ENCODE measurements at places on chromosomes 3 and 15. TPM values are rescaled to one million over a fixed set of nuclear protein-coding genes. Genes with fewer than 3 reads are reported as not detected.

The MYZAP gene
- not detected for polyA plus RNA-seq

The A4GNT gene
- not detected for polyA plus RNA-seq

The IRAK2 gene
- 6.9 TPM for polyA plus RNA-seq

DNA sequence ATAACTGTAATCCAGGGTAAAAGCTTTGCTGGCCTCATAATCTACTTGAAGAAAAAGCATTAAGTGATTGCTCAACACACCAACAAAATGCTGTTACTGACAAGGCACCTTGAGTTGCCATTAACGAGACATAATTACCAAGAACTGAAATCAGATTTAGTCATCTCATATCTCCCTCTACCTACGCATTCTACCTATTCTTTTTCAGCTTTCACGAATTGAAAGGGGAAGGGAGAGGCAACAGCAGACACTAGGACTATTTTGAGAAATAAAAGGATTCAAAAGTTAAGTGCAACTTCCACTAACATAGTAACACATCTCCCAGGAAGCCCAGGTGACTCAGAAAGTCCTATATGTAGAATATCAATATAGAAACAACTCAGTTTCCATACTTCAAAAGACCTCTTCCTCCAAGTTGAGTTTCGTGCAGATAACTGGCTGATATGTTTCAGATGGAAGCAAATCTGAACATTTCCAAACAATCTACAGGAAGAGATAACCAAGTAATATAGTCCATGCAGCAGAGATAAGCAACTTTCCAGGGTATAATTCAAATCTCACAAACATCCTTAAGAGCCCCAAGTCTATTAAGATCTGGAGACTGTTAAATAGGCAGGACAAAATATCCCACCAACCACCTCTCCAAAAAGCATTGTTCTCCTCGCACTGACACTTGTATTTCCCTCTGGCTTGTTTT lies 1.9 kb downstream of the OSBPL10 start:
- no peak for DNase-seq

- peak; percentile 11 for DNase-seq
Observed at GRCh38 chr3:126468028-126468891, 7.4 kb downstream of the ZXDC start.

DNA sequence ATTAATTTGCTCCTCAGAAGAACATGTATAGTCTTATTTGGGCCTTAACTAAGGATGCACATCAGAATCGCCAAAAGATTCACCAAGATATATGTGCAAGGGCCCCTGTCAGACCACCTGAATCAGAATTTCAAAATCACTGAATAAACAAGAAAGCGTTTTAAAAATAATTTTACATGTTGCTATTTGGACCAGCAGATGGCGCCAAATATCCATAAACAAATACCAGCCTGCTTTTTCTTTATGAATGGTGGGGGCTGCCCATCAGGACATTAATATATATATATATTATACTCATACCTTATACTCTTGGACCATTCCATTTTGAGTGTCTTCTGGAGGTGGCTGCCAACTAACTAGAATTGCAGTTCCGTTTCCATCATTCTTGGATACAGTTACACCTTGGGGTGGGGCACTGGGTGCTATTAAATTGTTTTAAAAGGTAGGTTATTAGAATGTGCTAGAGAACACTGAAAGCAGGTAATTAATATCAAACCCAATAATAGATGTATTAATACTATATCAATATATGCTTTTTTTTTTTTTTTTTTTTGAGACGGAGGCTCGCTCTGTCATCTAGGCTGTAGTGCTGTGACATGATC lies 1108.3 kb downstream of the ROBO1 start:
- DNase-seq: peak; percentile 57

- no peak for DNase-seq
Observed at GRCh38 chr3:161187046-161187445, 34.1 kb upstream of the NMD3 start.
